ENCODE measurements at places on chromosomes 4 and X. TPM values are rescaled to one million over a fixed set of nuclear protein-coding genes. Genes with fewer than 3 reads are reported as not detected.

DNA sequence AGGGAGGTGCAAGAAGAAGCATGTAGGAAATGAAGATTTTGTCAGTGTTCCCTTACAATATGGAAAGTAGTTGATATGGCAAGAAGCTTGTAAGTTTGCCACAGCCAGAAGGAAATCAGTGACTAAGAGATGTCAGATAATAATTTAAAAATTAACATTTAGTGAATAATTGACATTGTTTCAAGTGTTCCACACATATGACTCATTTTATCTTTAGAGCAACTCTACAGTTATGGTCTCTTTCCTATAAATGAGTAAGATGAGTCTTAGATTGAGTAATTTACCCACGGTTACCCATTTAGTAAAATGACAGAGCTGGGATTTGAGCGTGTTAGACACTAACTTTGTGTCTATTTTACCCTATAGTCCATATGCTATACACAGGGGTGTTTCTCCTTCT lies 300.3 kb upstream of the IRS4 start:
- no peak overlapping the region for H3K4me3 ChIP-seq
- no peaks in the 10 kb centered on the region for H3K4me1 ChIP-seq
- H3K27me3 ChIP-seq, result no peaks in the 10 kb centered on the region
- H3K36me3 ChIP-seq, result no peaks in the 10 kb centered on the region

DNA sequence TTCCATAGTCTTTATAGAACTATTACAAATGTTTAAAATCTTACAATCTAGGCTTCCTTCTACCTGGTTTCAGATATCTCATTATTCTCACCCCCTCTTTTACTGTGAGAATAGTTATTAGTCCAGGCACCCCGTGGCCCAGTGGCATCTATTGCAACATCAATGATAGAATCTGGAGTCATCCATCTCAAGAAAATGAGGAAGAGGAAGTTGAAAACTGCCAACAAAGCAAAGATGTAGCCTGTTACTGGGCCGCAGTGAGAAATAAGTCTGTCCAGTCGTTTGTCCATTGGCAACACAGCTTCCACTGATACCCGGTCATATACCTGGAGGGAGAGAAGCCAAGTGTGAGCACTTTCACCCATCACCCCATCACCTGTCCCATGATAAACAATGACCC lies 6.0 kb upstream of the ASB11 start:
- no peak overlapping the region for H3K4me3 ChIP-seq
- no peaks in the 10 kb centered on the region for H3K4me1 ChIP-seq

The GPR119 gene
- not detected for polyA plus RNA-seq

The BRS3 gene
- polyA plus RNA-seq, result not detected

The CT45A1 gene
- not detected for polyA plus RNA-seq

The WDR44 gene
- 6.5 TPM for polyA plus RNA-seq
